SJCRH30 (cell line): ENCODE measurements at places on chromosomes 4 and X. TPM values are rescaled to one million over a fixed set of nuclear protein-coding genes. Genes with fewer than 3 reads are reported as not detected.

Gene PRSS48
- total RNA-seq, result not detected in 2 replicates

Gene QDPR
- 34.5 and 38.0 TPM in 2 replicates for total RNA-seq

- no peak for DNase-seq
These were observed 4.7 kb upstream of the NAA10 start for GRCh38 chrX:153939573-153939972.

- DNase-seq, result no peak
These were observed 35.5 kb downstream of the RNF212 start for GRCh38 chr4:1077711-1078477.

- no peak for DNase-seq
These were observed 3.4 kb downstream of the GRID2 start for GRCh38 chr4:92307181-92307580.

GRCh38 chr4:48370260-48371134 lies 29.2 kb downstream of the SLAIN2 start:
- no peak for DNase-seq
